ENCODE measurements at places on chromosomes 16 and 17.
A peak's percentile ranks its signal among the peaks of the same experiment; 100 is the strongest.

GRCh38 chr17:62825182-62825581, 17.1 kb upstream of the MARCHF10 start:
- DNase-seq: no peak

DNA sequence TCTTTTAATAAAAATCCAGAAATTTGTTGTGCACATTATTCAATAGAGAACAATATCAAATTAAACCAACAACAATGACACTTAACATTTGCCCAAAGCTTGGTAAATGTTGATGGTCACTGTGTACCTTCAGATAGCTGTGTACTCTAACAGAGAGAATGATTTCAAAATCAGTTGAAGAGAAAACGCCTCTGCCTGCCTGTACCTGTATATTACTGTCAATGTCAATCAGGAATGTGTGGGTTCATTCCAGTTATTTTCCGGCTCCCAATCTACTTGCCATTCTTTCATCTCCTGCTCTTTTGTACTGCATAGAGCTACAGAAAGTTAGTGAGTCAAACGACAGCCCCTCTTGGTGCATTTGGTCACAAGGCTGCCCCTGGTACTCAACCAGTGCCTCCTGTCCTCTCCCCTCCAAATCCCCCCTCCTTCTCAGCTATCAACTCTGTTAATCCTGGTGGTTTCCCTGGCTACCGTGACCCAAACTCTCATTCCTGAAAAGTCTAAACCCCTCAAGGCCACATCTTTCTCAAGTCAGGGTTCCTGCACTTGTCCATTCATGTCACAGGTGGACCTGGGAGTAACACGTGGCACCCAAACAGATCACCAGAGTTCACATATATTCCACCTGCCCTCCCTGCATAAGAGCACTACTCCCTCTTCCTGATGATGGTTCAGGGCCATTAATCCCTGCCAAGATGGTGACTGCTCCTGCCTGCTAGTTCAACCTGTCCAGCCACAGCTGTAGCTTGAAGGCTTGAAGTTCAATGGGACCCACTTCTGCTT, 13.6 kb upstream of the ARL4D start:
- no peak for DNase-seq

GRCh38 chr16:78435260-78435659, 335.8 kb downstream of the WWOX start:
- DNase-seq: no peak

DNA sequence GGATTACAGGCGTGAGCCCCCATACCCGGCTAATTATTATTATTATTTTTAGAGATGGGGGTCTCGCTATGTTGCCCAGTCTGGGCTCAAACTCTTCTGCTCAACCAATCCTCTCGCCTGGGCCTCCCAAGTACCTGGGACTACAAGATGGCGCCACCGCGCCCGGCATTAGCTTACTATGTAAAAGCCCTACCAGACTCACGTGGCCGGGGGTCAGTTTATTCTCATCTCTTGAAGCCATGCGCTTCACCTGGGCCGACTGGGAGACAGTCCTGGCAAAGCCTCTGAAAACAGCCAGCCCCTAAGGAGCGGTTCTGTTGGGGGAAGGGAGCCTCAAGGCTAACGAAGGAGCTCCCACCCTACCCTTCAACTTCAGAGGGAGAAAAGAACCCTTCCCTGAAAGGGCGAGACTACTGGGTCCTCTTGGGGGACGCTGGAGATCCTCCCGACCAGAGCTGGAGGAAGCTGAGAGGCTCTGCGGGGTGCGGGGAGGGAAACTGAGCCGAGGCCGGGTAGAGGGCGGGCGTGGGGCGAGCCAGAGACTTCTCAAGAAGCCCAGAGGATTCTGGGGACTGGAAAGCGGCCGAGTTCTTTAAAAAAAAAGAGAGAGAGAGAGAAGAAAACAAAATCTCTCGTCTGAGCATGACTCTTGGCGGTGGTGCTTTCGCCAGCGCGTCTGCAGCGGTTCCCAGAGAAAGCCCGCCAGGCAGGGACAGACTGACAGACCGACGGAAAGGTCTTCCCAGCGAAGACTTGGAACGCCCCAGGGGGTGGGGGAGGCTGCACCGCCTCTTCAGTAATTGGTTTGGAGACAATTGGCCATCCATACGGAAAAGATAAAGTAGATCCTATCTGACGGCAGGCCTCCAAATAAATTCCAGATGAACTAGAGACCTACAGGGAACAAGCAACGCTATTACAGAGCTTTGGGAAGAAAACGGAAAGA, 5.6 kb upstream of the TUBG2 start:
- peak; percentile 35 for DNase-seq

DNA sequence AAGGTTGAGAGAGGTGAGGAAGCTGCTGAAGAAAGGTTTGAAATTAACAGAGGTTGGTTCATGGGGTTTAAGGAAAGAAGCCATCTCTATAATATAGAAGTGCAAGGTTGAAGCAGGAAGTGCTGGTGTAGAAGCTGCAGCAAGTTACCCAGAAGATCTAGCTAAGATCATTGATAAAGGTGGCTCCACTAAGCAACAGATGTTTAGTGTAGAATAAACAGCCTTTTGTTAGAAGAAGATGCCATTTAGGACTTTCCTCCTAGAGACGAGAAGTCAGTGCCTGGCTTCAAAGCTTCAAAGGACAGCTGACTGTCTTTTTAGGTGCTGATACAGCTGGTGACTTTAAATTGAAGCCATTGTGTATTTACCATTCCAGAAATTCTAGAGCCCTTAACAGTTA, 29.3 kb downstream of the GOSR1 start:
- DNase-seq: no peak

All from iPS-NIHi11 (cell line).